Lower leg skin (tissue), 4 donors: ENCODE measurements at places on chromosomes 1 and 21.

DNA sequence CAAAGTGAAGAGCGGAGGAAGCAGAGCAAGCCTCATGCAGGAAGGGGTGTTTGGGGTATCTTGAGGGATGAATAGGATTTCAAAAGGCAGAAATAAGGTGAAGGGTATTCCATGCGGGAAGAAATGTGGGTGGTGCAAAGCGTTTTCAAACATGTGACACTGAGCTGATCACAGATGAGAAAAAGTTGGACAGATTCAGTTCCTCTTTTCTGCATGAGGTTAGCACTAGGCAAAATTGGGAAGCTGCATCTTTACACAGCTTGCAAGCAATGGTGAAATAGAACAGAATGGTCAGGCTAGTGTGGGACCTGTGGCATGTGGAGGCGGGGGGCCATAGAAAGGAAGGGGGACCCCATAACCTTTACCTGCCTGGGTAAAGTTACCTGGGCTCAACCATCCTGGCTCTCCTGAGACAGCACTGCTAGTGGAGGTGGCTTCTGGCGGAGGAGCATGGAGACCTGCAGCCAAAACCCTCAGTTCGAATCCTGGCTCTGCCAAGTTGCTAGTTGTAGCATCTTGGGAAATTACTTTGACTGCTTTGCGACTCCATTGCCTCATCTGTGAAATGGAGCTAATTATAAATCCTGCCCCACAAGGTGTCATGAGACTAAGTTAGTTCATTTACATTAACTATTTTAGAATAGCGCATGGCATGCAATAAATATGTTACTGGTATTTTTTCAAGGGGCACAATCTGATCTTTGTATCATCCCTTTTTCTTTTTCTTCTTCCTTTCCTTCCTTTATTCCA lies 16.4 kb downstream of the KCNA10 start:
- no peak for DNase-seq

GRCh38 chr1:219876798-219877209 lies 51.6 kb downstream of the SLC30A10 start:
- no peak for DNase-seq

DNA sequence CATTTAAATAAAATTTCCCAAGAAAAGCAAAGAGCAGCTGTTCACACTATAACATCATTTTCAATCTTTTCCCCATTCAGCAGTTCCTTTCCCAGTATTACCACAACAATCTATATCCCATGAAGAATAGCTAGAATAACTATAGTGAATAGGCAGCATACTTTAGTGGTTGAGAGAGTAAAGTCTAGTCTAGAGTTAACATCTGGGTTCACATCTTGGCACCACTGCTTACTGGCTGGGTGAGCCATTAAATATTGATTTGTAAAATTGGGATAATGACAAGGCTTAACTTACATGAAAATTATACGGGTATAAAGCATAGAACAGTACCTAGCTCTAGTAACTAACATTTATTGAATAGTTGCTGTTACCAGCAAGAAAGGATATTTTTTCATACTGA lies 14.4 kb downstream of the S100PBP start:
- no peak for DNase-seq

- no peak for DNase-seq
Measured at GRCh38 chr1:26913389-26913753, 404 bp downstream of the NR0B2 start.

DNA sequence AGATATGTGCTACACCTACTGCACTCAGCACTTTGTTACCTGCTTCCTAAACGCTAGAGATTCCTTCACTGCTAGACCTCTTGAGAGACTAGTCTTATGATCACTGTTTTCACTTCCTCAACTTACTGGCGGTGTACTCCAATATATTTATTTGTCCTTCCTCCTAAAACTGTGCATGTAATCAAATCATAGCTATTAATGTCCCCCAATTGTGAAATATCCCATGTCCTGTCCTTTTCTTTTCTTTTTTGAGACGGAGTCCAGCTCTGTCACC lies 3.4 kb downstream of the SOAT1 start:
- DNase-seq, result no peak

- no peak for DNase-seq
Measured at GRCh38 chr1:20571427-20571826, 17.5 kb upstream of the CDA start.

DNA sequence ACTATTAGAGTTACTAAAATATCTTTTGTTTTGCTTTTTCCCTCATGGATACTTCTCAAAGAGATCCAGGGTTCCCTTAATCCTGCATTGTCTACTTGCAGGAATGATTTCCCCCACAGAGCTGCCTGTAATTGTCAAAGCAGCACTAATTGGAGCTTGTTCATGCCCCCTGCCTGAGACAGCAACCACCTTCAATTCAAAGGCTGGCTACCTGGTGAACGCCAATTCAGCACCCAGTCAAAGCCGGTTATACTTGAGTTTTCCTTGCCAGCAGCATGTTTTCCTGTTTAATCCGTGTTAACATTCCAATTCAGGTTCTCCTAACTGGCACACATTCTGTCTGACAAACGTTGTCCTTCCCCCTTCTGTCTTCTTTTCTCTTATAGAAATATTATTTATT lies 382.9 kb downstream of the NTNG1 start:
- no peak for DNase-seq

DNA sequence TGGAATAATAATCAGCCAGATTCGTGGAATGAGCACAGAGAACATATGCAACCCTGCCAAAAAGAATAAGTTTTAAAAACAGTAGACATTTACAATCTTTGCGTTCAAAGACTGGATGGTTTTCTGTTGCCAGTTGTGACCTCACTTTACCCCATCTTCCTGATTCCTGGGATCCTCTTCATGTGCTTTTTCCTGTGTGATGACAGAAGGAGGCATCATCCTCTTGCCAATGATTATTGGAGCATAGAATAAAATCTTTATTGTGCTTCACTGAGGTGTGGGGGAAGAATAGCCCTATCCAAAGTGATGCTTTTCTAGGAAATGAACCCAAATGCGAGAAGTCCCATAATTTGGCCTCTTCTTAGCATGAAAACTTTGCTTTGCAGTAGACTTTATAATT lies 15.0 kb upstream of the BARHL2 start:
- DNase-seq, result no peak

DNA sequence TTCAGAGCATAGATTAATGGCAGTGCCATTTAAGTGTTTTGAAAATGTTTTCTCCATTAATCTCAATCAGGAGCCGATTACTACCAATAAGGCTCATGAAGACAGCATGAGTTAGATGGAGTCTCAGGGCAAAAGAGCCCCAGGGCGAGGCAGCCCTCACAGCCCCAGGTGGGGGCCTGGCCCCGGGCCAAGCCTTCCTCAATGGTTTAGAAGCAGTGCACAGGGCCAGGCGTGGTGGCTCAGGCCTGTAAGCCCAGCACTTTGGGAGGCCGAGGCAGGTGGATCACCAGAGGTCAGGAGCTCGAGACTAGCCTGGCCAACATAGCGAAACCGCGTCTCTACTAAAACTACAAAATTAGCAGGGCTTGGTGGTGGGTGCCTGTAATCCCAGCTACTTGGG lies 348.1 kb upstream of the VAMP3 start:
- DNase-seq, result peak; percentile 75

DNA sequence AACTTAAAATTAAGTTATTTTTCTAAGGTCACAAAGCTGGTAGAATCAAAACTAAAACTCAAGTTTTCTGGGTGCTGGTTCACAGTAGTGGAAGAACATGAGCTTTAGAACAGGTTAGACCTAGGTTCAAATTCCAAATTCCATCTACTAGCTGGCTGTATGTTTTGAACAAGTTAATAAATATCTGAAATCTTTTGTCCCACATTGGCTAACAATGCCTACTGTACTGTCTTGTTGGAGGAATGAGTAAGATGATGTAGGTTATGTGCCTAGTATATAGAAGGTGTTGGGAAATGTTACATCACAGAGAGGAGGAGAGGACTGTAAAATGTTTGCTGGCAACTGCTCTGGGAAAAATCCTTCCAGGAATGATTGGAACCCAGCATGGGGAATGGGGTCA lies 14.0 kb upstream of the CD247 start:
- no peak for DNase-seq

- DNase-seq, result no peak
Measured at GRCh38 chr1:36553591-36554322, 71.0 kb upstream of the CSF3R start.

DNA sequence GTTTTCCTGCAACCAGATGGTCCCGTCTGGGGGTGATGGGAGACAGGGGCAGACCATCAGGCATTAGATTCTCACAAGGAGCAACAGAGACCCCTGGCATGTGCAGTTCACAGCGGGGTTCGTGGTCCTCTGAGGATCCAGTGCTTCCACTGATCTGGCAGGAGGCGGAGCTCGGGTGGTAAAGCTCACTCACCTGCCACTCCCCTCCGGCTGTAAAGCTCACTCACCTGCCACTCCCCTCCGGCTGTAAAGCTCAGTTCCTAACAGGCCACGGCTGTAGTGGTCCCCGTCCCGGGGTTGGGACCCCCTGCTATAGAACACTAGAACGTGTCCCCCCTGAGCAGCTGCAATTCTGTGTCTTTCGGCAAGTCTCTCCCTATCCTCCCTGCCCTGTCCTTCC lies 4.6 kb downstream of the KRTAP10-12 start:
- peak; percentile 79 for DNase-seq

DNA sequence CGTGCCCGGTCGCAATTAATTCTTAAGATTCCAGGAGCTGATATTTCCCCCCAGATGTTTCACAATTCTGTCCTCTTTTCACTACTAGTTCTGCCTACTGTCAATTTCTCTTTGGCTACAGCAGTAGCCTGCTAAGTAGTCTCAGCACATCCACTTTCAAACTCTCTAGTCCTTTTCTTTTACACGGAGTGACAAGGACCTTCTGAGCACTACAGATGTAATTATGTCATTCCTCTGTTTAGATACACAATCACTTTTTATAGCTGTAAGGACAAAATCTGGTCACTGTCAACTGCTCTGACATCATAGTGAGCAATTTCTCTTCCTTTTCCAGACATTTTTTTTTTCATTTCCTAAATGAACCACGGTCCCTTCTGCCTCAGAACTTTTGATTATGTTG lies 421.7 kb upstream of the CHRM3 start:
- no peak for DNase-seq

DNA sequence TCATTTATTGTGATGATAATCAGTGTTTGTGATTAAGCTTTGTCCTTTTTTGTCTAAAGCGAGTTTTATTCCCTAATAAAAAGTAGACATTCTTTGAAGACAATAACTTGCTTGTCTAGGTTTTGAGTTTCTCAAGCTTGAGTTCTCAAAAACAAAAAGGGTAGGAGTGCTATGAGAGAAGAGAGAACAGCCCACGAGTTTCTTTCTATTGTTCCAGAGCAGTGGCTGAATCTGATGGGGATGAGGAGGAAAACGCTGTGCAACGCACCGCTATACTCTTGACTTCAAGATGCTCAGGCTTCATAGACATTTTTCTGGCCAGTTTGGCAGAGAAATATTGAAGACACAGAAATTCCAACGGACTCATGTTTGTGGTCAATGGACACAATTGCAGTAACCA lies 669.8 kb upstream of the B3GALT2 start:
- no peak for DNase-seq

DNA sequence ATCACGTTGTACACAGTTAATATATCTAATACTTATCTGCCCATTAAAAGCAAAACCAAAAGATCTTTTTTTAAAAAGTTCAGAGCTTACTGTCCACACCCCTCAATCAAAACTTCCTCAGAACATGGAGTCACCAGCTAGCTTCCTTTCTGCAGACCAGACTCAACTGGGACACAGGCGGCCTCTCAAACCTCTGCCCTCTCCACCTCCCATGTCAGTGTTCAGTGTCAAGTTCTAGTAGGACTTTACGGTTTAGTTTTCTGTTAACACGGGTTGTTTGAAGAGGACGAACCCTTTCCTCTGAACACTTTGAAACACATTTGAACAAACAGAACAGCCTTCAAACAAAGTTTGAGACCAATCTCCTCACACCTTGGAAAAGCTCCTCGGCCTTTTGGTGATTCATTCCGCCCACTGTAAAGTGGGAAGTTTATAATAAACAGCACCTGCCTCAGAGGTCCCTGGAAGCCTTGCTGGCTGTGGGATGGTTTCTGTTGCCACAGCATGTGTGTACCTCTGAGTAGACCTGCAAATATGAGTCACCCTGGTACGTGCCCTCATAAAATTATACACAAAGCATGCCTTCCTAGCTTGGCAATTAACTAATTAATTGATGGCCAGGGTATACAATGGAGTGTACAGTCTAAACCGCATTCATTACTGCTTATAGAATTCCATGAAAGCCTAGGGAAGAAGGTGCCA lies 48.4 kb upstream of the SIPA1L2 start:
- DNase-seq, result no peak

GRCh38 chr1:29944253-29944905 lies 708.1 kb downstream of the PTPRU start:
- no peak for DNase-seq

- no peak for DNase-seq
Measured at GRCh38 chr1:203563291-203563690, 63.3 kb upstream of the ATP2B4 start.

GRCh38 chr1:232911027-232911599 lies 39.3 kb upstream of the NTPCR start:
- DNase-seq, result no peak

DNA sequence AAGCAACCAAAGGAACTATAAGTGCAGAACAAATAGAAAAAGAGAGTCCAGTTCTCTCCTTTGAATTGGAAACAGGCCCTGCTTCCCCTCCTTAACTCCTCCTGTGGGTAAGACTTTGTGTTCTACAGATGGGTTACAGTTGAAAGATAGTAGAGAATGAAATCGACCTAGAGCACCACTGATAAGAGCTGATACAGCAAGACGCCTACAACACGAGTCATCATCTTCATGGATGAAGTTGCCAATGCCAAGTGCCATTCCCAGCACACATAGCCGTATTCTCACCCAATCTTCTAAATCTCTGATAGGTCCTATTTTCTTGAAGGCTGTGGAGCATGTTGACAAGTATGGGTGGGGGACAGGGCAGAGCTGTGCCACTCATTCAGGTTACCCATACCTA lies 99.8 kb upstream of the CAMK1G start:
- DNase-seq, result no peak

GRCh38 chr21:27772816-27773215 lies 805.9 kb upstream of the ADAMTS5 start:
- DNase-seq, result no peak

DNA sequence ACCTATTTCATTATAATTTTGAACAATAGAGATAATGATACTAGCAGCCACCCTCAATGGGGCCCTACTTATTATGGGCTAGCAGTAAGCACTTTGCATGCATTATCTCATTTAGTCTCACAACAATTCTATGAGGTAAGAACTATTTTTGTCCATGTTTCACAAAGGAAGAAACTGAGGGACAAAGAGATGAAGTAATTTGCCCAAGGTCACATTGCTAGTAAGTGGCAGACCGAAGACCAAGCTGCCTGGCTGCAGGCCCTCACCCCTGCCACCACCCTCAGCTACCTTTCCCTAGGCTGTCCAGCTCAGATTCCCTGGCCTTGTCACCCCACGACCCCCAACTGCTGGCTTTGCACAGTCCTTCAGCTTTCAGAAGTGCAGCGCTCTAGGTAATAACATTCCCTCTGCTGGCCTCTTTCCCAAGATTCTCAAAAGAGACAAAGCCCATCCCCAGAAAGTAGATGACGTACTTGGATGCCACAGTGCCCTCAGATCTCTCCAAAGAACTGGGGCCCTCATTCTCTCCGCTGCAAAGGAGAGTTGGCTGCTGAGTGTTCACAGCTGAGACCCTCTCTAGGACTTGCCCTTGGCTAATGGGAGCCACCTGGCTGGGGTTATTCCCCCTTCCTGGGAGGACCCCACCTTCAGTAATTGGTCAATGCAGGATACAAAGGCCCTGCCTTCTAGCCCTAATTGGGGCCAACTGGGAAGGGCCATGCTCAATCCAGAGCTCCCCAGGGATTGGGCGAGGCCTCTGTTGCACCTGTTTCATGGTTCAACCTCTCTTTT lies 39.5 kb downstream of the IRF2BP2 start:
- no peak for DNase-seq
